ENCODE measurements at places on chromosomes 3 and 15. TPM values are rescaled to one million over a fixed set of nuclear protein-coding genes. Genes with fewer than 3 reads are reported as not detected.

The CYP1A1 gene
- not detected for total RNA-seq

The KBTBD12 gene
- total RNA-seq = 1.2 TPM

The FBXO40 gene
- total RNA-seq = not detected

The FAM3D gene
- total RNA-seq = not detected

The TTC23 gene
- total RNA-seq = 47.3 TPM

The ARL13B gene
- total RNA-seq = 16.4 TPM

All from renal cortical epithelial cell (primary cell).